ENCODE measurements at places on chromosomes 6 and 20.
A peak's percentile ranks its signal among the peaks of the same experiment; 100 is the strongest.

- no peak for DNase-seq
Observed at GRCh38 chr6:89840538-89840937, 10.9 kb downstream of the CASP8AP2 start.

- peak; percentile 46 for DNase-seq
Observed at GRCh38 chr20:11401988-11402387, 515.7 kb upstream of the BTBD3 start.

DNA sequence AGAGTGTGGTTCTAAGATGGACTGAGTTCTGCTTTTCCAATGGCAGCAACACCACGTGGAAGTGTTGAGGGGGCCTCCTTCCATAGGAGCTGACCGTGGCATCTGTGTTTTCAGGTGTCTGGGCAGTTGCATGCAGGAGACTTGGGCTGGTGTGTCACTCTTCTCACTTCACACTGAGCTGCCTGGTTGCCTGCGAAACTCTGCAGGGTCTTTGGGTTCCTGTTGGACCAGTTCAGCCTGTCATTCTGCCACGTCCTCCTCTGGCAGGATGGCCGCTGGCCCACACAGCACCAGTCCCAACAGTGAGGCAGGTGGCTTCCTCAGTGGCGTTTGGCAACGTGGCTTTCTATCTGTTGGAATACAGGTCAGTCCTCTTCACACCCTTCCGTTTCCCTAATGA lies 16.1 kb upstream of the UNC93A start:
- no peak for DNase-seq

DNA sequence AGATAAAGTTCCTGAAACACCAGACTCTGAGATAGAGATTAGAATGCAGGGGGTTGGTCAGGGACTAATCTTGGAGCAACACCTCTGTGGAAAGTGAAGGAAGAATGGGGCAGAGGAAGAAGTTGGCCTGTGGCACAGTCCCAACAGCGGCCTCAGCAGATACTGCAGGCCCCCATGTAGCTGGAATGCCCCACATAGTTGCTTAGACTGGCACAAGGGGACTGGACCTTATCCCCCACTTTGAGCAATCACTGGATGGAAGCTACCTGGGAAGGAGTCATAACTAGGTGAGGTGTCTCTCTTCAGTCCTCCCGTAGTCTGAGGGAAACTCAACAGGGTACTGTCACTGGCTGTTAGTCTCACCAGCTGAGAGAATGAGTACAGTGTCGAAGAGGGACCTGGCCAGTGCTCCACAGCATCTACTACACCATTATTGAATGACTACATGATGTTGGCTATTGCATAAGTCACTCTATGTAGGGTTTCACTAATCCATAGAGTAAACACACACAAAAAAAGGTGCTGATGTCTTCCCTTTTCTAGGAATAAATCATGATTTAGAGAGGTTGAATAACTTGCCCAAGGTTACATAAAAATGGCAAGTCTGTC lies 47.5 kb downstream of the ADGRG6 start:
- DNase-seq: no peak

GRCh38 chr6:2658788-2659187 lies 91.9 kb downstream of the MYLK4 start:
- no peak for DNase-seq

GRCh38 chr20:54340667-54341081 lies 132.8 kb downstream of the PFDN4 start:
- DNase-seq: no peak

DNA sequence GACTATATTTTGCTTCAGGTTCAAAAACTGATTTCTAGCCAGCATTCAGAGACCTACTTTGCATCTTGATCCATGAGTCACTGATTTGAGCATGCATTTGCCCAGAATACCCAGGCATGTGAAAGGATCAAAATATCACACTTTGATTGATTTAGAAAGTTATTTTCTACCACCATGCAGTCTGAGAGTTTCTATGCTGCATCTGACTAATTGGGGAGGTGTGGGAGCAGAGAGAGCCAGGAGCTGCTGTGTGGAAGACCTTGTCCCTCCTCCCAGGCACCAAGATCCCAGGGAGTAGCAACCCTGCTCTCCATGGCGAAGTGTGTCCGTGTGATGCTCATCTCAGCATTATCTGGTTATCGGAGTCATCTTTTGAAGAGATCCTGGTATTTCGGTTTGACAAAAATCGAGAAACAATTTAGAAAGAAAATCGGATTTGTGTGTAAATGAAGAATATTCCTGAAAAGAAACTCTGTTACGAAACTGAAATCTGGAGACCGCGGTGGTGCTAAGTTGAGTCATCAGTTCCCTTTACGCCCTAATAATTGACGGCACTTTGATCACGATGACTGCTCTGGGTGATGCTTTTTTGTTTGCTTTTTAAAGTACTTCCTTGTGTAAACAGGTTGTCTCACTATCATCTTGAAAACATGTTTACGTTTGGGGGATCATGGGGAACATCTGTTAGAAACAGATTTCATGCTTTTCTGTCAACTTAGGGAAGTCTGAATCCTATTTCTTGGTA lies 193.4 kb downstream of the BACH2 start:
- peak; percentile 63 for DNase-seq

DNA sequence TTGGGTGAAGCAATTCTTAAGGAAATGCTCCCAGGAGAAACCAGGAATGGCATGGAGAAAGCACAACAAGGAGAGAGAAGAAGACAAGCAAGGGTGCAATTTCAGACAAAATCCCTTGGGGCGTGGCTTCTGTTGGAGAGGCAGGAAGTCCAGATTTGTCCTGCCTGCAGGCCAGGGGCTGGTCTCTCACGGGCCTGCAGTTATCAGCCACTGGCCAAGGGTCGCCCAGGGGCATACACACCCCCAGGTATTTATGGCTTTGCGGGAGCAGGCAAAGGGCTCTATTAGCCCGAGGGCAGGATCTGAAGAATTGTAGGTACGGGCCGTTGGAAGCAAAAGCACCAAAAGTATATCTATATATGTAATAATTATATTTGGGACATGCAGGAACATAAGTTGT lies 87.7 kb downstream of the IYD start:
- DNase-seq: no peak

DNA sequence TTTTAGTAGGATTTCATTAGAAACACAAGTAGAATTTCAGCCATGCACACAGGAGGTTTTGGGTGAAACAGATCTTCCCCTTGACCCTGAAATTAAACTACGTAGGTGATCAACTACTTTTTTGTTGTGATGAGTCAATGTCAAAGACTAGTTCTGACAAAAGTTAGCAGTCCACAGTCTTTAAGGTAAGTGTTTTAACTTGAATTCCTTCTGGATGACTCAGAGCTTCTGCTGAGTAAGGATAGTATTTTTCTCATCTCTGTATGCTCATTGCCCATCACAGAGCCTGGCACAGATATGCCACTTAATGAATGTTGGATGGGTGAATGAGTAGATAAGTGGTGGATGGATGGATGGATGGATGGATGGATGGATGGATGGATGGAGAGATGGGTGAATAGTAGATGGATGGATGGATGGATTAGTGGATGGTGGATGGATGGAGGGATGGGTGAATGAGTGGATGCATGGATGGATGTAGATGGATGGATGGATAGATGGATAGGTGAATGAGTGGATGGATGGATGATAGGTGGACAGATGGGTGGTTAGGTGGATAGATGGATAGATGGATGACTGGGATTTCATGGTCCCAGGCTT lies 165.3 kb downstream of the ZMYND8 start:
- no peak for DNase-seq

DNA sequence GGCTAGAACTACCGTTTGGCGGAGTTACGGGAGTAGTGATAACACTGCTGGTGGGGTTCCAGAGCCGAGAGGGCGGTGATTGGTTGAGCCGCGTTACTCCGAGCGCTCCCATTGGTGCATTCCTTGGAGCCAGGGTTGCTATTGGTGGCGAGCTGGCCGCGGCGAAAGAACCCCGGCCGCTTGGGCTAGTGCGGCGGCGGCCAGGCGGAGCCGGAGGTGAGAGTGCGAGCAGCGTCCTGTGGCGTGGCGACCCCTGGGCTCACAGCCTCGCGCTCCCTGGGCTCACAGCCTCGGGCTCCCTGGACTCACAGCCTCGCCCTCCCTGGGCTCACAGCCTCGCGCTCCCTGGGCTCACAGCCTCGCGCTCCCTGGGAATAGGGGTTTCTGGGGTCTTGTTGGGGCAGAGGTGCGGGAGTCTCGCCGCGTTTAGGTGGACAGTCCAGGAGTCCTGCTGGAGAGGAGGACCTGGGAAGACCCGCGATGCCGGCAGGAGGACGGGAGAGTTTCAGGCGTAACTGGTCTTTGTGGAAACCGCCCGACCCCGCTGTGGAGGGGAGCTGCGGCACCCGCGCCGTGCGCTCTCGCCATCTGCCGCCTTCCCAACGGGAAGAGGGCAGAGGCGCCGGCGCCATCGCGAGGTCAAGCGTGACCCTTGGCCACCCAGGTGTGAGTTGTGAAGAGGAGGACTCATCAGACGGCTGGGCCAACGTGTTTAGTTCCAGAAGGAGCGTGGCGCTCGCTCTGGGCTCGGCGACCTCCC lies 12.2 kb downstream of the PRDM13 start:
- no peak for DNase-seq

DNA sequence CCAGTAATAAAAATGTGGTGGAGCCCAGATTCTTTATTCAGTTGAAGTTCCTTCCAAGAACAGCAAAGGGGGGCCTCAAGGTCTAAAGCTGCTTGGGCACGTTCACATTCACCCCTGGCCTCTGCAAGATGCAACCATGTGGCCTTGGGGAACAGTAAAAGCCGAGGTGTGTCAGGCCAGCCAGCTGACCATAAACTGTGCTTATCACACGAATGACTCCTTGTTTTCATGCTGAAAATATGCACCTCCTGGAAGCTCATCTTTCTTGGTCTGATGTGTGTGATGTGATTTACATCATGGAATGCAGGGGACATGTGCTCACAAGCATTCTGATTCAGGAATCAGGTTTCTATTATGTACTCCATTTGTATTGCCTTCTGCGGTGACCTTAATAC lies 211.6 kb upstream of the MARCKS start:
- DNase-seq: no peak

GRCh38 chr6:75282706-75283105 lies 1.9 kb downstream of the TMEM30A start:
- DNase-seq: no peak

DNA sequence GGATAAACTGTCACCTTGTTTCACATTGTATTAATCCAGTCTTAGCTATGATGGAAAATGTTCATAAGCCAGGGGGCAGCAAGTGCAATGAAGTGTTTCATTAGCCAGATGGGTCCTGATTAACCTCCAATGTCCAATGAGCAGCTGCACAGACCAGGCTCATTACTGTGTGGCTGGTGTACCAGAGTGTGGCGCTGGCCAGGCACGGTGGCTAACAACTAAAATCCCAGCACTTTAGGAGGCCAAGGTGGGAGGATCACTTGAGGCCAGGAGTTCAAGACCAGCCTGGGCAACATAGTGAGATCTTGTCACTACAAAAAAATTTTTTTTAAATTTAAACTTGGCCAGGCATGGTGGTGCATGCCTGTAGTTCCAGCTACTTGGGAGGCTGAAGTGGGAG lies 201.7 kb upstream of the FOXQ1 start:
- DNase-seq: no peak
